ENCODE measurements at places on chromosomes 5 and 9.

GRCh38 chr9:134335061-134335460 lies 8.8 kb downstream of the RXRA start:
- peak; percentile 47 for DNase-seq

DNA sequence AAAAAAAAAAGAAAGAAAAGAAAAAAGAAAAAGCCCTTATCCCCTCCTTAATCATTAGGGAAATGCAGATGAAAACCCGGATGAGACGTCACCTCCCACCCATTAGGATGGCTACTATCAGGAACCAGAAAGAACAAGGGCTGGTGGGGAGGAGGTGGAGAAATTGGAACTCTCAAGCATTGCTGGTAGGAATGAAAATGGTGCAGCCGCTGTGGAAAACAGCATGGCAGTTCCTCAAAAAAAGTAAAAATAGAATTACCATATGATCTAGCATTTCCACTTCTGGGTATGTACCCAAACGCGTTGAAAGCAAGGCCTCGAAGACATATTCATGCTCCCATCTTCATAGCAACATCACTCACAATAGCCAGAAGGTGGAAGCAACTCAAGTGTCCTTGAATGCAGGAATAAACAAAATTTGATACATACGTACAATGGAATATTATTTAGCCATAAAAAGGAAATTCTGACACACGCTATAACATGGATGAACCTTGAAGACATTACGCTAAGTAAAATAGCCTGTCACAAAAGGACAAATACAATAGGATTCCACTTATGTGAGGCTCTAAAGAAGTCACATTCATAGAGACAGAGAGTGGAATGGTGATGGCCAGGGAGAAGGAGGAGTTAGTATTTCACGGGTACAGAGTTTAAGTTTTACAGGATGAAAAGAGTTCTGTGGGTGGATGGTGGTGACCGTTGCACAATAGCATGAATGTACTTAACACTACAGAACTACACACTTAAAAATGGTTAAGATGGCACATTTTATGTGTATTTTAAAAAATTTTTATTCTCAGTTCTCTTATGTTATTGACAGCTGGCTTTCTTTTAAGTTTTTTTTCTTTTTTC lies 166.8 kb upstream of the IER5L start:
- peak; percentile 70 for DNase-seq

- no peak for DNase-seq
Observed at GRCh38 chr5:14879393-14879792, 7.8 kb upstream of the ANKH start.

DNA sequence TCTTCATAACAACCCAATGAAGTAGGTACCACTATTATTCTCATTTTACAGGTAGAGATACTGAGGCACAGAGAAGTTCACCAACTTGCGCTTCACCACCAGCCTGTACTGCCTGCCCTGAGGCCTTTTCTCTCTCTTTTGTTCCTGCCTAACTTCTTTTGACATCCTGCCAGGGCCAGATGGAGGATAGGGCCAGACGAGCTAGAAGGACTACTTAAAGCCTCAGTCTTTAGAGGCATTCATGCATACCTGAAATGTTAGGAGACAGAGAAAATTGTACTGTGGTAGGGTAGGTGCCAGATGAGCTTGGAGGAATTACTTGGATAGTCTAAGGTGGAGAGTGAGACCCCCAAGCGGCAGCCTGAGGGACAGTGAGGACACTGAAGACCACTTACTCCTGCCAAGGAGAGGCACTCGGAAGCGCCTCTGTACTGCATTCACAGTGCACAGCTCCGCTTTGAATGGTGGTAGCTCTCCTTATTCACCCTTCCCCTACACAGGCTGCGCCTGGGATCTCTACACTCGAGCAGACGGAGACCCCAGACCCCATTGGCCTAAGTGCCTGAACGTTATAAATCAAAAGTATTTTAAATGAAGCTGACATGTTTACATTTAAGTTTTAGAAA lies 6.2 kb upstream of the ORM1 start:
- DNase-seq, result no peak

DNA sequence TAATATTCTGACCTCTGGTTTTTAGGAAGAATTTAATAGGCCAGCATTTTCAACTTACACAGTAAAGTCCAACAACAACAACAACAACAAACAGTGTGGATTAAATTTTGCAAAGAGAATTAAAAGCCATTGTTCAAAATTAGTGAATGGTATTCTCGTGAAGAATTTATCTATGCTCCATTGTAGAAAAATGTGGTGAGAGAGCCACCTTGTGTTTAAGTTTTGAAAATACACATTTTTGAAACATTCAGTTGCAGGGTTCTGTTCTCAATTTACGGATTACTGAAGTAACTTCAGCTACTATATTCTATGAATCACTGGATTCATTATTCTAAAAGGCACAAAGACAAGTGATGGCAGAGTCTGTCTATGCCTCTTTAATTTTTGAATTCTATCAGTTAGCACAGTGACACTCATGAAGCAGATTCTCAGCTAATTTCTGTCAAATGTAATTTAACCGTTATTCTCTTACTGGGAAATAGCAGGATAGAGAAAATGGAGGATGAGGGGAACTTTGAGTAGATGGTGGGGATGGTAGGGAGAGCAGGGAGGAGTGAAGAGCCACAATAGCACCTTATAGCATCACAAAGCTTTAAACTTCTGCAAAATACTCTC lies 11.0 kb downstream of the CCDC152 start:
- peak; percentile 67 for DNase-seq

DNA sequence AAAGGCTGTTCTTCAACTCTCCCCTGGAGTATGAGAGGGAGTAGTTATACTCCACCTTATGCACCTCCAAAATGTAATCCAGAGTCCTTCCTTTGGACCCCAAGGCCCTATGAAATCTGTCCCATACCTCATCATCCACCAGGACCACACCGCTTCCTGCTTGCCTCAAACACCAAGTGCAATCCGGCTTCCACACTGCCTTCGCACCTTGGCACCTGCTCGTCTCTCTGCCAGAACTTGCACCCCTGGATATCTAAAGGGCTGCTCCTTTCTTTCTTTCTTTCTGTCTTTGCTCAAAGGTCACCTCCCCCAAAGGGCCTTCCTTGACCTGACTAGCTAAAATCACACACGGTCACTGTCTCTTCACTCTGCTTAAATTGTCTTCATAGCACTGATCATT lies 63.9 kb upstream of the SHB start:
- no peak for DNase-seq

DNA sequence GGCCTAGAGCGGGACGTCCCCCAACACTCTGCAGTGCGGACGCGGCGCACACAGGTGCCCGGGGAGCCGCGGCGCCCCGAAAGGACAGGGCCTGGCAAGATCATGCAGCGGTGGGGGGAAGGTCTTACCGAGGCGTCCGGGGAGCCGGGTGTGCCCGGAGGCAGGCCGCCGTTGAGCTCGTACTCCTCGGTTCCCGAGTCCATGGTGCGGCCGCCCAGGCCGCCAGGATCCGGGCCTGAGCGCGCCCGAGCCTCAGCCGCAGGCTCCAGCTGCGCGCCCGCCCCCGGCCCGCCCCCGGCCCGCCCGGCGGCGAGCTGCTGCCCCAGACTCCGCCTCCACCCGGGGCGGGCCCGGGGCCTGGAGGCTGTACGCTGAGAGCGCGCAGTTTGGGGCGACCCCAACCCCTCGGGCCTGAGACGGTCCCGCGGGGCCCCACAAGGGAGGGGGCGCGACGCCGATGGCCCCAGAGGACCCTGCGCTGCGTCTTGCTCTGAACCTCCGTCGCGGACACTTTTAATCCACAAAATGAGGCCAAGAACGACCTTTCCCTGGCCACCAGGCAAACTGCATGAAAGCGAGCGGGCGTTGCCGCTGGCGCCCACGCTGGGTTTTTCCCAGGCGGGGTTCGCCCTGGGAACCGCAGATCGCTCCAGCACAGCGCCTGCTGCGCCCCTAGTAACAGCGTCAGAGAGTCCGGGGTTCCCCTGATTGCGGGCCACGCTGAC lies at the start of gene NINJ1:
Gene NINJ1 (minus strand): TSS at position 237 of the 725 bp plus-strand sequence. CDS start 34 bp downstream, at position 203.
- DNase-seq, result peak; percentile 100

GRCh38 chr5:73214306-73214705 lies 41.3 kb downstream of the TMEM174 start:
- no peak for DNase-seq

DNA sequence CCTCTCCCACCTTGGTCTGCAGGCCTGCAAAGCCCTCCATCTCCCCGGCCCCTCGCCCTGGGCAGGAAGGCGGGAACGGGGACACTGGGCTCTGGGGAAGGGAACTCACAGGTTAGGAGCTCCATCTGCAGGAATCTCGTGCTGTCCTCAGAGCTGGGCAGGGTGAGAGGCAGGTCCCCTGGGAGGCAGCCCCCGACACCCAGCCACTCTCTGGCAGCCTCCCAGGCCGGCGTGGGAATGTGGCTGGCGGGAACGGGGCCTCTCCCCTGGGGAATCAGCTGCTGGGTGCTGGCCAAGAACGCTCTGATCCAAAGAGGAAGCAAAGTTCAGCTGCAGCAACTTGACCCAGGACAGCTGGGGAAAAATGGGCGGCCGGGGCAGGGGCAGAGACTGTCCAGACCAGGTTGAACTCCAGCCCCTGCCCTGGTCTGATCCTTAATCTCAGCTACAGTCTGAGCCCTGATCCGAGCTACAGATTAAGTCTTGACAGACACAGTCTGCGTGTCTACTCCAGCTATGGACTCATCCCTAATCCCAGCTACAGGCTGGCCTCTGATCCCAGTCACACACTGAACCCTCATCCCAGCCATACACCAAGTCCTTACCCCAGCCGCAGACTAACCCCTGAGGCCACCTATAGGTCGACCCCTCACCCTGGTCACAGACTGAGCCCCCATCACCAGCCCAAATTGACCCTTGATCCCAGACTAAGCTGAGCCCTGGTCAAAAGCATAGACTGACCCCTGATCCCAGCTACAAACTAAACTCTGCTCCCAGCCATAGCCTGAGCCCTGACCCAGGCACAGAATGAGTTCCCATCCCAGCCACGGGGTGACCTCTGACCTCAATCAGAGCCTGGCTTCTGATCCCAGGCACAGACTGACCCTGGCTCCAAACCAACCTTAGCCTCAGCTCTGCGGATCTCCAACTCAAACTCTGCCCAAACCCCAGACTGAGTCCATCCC lies 37.3 kb upstream of the EGFL7 start:
- DNase-seq, result peak; percentile 60

GRCh38 chr9:33851301-33851700 lies 34.3 kb downstream of the UBE2R2 start:
- no peak for DNase-seq

GRCh38 chr9:104927912-104928740 lies at the start of gene ABCA1:
ABCA1 (minus strand) TSS chr9:104928155; CDS start chr9:104903679, 24,476 bp downstream.
- peak; percentile 96 for DNase-seq

DNA sequence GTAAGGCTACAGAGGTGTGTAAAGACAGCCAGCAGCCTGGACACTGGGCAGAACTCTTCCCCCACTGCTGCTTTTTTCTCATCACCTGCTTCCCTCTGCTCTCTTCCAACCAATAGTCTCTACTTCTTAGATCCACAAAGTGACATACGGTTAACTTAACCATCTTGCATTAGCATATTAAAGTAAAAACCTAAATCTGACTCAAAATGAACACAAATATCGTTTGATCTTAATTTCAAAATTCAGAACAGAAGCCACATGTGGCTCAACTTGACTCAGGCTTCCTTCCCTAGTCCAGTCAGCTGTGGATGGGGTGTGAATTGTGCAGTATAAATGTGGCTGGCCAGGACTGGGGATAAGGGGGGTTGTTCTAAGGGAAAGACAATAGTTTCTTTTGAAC lies 114.3 kb downstream of the STARD4 start:
- no peak for DNase-seq

GRCh38 chr9:90540734-90541133 lies 101.9 kb downstream of the DIRAS2 start:
- DNase-seq, result no peak
